Naive thymus-derived CD4-positive, alpha-beta T cell (primary cell): ENCODE measurements at places on chromosomes 3 and 15. TPM values are rescaled to one million over a fixed set of nuclear protein-coding genes. Genes with fewer than 3 reads are reported as not detected.

Gene ST3GAL6
- 1.2 TPM in 1 of 2 replicates, not detected in the other for total RNA-seq

Gene GOLGA6D
- not detected for total RNA-seq

DNA sequence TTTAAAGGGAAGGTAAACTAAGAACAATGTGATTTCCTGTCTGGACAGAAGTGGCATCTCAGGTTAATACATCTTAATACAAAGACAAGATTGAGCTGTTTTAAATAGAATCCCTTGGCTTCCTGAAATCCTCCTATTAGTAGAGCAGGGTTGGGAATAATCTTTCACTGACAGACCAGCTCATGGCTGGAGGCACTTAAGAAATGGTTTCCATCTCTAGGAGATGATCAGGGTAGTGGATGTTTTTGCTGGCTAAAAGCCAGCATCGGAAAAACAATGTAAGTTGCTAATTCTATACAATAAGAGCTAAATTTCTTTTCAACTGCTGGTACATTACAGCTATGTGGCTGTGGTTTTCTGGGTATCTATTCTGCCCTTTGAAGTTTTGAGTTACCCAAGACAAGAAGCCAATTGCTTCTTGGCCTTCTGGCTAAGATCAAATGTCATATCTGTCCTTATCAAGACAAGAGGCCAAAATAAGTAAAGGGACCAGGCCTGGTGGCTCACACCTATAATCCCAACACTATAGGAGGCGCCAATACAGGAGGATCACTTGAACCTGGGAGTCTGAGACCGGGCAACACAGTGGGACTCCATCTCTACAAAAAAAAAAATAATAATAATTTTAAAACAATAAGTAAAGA lies 49.6 kb downstream of the SHQ1 start:
- H3K4me3 ChIP-seq = no peak overlapping the region
- H3K4me1 ChIP-seq = no peaks in the 10 kb centered on the region
- no peaks in the 10 kb centered on the region for H3K36me3 ChIP-seq
- no peaks in the 10 kb centered on the region for H3K27me3 ChIP-seq
- no peak overlapping the region for H3K27ac ChIP-seq

- peak; percentile 99 for DNase-seq
- no peaks in the 10 kb centered on the region for H3K27me3 ChIP-seq
These were observed at the start of the genes EMC7 and PGBD4 for GRCh38 chr15:34101366-34102174. EMC7 (minus strand) TSS chr15:34101862; CDS start chr15:34101839, 23 bp downstream. PGBD4 (plus strand) TSS chr15:34102083; CDS start chr15:34102532, 449 bp downstream.

- H3K27ac ChIP-seq = no peak overlapping the region
- no peak for DNase-seq
- H3K27me3 ChIP-seq = no peaks in the 10 kb centered on the region
These were observed 66.7 kb downstream of the ARHGAP31 start for GRCh38 chr3:119360736-119361462.

DNA sequence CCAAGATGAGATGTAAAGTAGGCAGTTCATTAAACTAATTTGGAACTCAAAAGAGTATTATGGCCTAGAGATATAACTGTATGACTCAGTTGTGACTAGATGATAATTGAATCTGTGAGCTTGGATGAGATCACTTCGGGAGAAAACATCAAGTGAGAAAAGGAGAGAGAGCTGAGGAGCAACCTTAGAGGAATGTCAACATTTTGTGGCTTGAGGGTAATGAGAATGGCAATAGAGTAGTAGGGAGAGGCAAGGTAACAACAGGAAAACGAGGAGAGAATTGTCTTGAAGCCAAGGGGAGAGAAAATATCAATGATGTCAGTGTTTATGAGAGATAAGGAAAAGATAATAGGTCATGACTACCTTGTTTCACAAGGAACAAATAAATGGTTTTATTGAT lies 580.2 kb downstream of the NLGN1 start:
- H3K27me3 ChIP-seq = no peaks in the 10 kb centered on the region
- H3K4me3 ChIP-seq = no peak overlapping the region
- no peaks in the 10 kb centered on the region for H3K4me1 ChIP-seq
- DNase-seq = no peak
- no peaks in the 10 kb centered on the region for H3K36me3 ChIP-seq
